ENCODE measurements at places on chromosomes 7 and 10. TPM values are rescaled to one million over a fixed set of nuclear protein-coding genes. Genes with fewer than 3 reads are reported as not detected.

GRCh38 chr7:31203551-31203950 lies 137.0 kb downstream of the NEUROD6 start:
- no peak for DNase-seq

DNA sequence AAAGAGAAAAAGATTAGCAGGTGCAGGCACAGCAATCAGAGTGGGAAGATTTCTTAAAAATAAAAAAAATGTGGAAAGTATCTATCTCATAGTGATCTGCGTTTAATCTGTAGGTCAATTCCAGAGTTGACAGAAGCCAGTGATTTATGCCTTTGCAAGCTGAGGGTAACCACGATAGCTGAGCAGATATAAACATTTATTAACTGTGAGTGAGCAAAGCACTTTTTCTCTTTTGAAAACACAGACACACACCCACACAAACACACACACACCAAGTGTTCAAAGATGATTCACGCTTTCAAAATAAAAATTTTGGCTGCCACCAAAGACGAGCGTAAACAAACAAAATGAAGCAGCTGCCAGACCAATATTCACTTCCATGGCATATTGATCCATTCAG lies 243.2 kb upstream of the SLC26A5 start:
- peak; percentile 46 for DNase-seq

GRCh38 chr10:69952821-69953221 lies 99.8 kb upstream of the MACROH2A2 start:
- no peak for DNase-seq

DNA sequence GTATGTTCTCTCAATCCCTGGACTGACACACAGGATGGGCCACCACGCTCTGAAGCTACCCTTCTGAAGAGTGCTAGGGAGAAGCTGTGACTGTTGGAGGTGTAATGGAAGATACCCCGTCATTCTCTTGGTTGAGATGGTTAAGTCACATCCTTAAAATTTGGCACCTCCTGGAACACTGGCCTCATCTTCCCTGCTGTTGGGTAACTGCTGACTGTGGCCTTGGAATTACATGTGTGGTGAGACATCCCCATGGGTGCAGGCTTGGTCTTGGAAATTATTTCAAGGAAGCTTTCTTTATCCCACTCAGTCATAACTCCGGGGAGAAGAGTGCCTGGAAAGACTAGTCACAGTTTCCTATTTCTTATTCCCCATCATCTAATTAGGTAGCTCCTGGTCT lies 62.0 kb downstream of the LRMDA start:
- no peak for DNase-seq

DNA sequence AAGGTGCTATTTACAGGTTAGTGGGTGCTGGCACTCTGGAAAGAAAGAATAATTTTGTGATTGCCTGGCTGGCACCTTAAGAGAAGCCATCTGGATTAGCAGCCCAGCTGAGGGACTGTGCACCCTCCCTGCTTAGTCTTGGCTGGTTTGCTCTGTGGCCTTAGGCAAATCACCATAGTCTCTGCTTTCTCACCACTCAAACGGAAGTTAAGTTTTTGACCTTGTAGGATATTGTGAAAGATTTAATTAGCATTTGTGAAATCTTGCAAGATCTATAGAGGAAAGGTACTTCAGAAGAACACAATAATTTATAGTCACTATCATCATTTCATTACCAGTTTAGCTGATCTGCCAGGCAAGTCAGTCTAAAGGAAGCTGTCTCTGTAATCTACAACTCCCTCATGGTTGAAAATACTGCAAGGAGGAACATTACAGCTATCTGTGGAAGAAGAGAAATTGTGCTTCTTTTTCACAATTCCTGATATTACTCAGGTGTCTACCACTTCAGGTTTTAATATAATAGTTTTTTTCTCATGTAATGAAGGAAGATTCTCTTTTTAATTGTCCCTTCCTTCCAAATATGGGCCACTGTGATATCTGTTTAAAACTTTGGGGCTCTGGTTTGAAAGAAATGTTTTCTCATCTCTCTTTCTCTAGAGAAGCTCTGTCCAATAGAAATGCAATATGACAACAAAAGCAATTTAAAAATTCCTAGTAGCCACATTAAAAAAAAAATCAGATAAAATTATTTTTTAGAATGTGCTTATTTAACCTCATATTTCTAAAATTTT lies 219.6 kb downstream of the PTEN start:
- DNase-seq: peak; percentile 38

- DNase-seq: no peak
Measured at GRCh38 chr7:84108119-84108518, 86.5 kb downstream of the SEMA3A start.

GRCh38 chr7:129166745-129167144 lies 21.7 kb upstream of the SMO start:
- no peak for DNase-seq

GRCh38 chr7:123867225-123867624 lies 22.3 kb downstream of the HYAL4 start:
- no peak for DNase-seq

DNA sequence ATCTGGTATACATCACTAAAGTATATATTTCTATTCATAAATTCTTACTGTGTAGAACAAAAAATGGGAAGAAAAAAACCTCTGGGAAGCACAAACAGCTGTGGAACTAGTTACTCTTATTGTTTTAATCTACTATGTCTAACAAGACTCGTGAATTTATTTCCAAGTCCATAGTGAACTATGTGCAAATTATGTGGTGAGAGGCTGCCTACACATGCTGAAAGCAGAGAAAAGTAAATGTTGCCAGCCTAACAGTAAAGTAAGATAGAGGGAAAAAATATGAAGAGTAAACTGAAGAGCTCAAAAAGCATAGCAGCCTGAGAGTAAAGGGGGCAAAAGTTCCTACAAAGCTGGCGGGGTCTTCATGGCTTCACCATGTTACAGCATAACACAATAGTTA lies 3.0 kb downstream of the GDI2 start:
- DNase-seq: no peak

- no peak for DNase-seq
Measured at GRCh38 chr10:31171402-31172083, 139.9 kb upstream of the ZNF438 start.

- peak; percentile 48 for DNase-seq
Measured at GRCh38 chr7:95104739-95105138, 197.3 kb downstream of the PPP1R9A start.

- DNase-seq: no peak
Measured at GRCh38 chr7:54014765-54015164, 527.4 kb upstream of the VSTM2A start.

- peak; percentile 43 for DNase-seq
Measured at GRCh38 chr7:17560516-17560915, 262.1 kb downstream of the AHR start.

GRCh38 chr10:90887555-90887954 lies 15.8 kb downstream of the RPP30 start:
- no peak for DNase-seq

DNA sequence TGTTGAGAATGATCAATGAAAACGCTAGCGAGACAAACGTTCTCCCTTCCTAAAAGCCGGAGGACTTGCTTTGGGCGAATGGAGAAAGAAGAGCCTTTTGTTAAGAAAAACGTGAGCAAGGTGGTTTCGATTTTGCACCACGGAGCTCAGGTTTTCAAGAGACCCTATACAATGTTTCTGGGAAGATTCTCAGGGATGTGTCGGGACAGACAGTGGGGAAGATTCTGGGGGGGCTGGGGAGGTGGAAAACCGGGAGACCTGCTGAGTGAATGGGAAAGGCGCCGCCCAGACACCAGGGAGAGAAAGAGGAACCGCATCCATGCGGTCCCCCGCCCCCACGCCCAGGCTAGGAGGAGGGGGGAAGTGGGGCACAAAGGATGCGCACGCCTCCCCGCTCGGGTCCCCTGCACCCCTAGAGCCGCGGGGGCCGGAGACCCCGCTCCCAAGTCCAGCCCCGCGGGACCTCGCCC lies 745 bp downstream of the YWHAG start:
- DNase-seq: peak; percentile 54

- peak; percentile 34 for DNase-seq
Measured at GRCh38 chr7:11232462-11232861, 258.8 kb downstream of the PHF14 start.

- no peak for DNase-seq
Measured at GRCh38 chr7:16846601-16847165, 35.1 kb downstream of the AGR3 start.

- DNase-seq: no peak
Measured at GRCh38 chr10:68032113-68032512, 43.0 kb downstream of the HERC4 start.

DNA sequence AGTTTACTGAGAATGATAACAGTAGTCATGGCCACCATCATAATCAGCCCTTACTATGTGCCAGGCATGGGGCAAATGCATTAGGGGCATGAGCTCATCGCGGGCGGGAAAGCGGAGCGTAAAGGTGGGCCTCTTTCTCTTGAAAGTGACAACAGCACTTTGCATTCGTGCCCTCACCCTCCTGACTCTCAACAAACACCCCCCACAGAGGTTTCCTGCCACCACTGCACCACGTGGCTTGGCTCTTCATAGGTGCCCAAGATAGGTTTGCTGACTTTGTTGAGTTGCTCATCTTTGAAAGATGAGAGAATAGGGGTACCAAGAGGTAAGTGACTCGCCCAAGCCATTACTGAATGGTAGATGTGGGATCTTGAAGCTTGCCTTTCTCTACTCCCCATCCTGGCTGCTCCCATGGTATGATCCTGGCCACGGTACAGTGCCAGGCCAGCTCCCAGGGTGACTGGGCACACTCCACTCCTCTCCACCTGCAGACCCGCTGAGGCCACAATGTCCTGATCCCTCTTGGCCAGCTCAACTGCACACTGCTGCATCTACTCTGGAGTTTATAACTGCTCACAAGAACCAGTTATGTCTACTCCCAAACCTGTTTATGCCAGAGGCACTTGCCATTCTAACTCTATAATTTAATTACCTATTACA lies 26.0 kb downstream of the SLIT1 start:
- no peak for DNase-seq

DNA sequence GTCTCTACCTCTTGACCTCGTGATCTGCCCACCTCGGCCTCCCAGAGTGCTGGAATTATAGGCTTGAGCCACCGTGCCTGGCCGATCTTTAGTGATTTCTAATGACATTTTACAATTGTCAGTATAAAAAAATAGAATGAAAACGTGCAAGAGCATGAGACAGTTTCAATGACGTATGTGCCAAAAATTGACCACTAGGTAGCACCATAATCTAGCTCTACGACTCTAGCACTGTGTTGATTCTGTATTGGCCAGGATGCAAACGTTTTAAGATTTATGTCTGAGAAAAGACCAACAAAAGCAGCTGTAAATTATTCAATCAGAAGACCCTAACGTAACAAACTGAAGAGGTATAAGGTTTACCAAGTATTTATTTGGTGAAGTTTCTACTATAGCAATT lies 25.4 kb upstream of the EXOC6 start:
- peak; percentile 48 for DNase-seq

DNA sequence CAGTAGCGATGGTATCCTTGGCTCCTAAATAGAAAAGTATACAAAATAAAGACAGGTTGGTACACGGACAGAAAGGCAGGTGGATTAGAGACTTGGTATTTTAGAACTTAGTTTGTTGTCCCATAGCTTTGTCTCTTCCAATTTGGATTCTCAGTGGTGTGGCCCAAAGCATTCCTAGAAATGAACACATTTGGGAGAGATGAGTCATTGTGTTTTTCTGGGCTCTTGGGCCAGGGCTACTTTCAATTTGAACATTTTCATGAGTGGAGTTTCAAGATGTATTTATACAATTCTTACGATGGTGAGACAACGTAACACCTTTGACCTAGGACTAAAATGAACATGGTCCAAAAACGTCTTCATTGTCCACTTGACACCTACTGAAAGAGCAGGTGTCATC lies 225.1 kb upstream of the YAE1 start:
- DNase-seq: peak; percentile 50

DNA sequence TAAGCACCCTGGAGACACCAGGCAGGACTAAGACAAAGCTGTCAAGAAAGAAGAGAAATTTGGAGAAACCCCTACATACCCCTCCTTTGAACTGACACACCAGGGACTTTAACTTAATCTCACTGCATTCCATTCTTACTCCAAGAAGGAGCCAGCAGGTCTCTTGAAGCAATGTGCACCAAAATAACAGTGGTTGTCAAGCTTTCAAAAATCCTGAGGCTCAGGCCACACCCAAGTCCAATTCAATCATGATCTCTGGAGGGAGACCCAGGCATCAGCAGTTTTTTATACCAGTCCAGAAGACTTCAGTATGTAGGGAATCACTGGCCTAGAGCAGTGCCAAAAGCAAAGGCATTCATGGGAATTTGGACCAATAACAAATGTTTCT lies 6.8 kb downstream of the SLC25A13 start:
- DNase-seq: no peak

GRCh38 chr7:84136809-84137208 lies 57.8 kb downstream of the SEMA3A start:
- no peak for DNase-seq

DNA sequence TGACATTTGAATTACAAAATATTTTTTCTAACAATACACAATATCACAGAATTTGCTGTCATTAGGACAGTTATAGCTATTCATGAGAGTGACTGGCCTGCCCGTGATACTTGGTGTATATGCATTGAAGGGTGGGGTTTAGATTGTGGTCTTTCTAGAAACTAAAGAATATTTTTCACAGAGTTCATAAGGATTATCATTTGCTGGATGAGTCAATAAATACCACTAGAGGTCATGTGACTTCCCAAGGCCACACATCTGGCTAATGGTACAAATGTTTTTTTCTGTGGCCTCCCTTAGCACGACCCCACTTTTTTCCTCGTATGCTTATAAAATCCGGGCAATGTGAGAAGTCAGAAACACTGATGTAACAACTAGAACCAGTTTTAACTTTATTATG lies 5.2 kb downstream of the OPTN start:
- DNase-seq: no peak

DNA sequence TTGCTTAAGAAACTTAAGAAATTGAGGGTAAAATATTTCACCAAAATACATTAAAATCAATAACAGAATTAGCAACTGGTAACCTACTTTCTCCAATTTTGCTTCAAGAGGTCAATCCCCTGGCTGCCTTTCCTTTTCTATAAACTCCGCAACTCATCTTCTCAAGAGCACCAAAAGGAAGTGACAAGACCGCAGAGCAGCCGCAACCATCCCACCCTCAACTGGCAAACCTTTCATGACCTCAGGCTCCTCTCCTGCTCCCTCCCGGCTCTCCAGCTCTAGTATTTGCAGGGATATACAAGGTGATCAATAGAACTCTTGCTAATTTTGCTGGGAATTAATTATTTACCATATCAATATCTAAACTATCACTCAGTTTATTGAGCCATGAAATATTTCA lies 88.9 kb downstream of the ATE1 start:
- DNase-seq: no peak

- DNase-seq: no peak
Measured at GRCh38 chr10:94217411-94217810, 145.3 kb downstream of the NOC3L start.

ADARB2 gene
- not detected for total RNA-seq

ZNF488 gene
- total RNA-seq: 0.79 TPM

IKZF1 gene
- total RNA-seq: not detected

GLRX3 gene
- 168 TPM for total RNA-seq

ADAM12 gene
- 43.4 TPM for total RNA-seq

CLDN3 gene
- total RNA-seq: not detected

TUBB8 gene
- total RNA-seq: 0.22 TPM

CASP2 gene
- 22.5 TPM for total RNA-seq

DPYSL4 gene
- 6.0 TPM for total RNA-seq

BCCIP gene
- total RNA-seq: 103 TPM

JMJD1C gene
- total RNA-seq: 27.5 TPM

AKR1C4 gene
- total RNA-seq: not detected

LLCFC1 gene
- total RNA-seq: not detected

KCNH2 gene
- 0.30 TPM for total RNA-seq

CALML3 gene
- not detected for total RNA-seq
